Amniotic stem cell (primary cell): ENCODE measurements at places on chromosomes 6 and 20.

DNA sequence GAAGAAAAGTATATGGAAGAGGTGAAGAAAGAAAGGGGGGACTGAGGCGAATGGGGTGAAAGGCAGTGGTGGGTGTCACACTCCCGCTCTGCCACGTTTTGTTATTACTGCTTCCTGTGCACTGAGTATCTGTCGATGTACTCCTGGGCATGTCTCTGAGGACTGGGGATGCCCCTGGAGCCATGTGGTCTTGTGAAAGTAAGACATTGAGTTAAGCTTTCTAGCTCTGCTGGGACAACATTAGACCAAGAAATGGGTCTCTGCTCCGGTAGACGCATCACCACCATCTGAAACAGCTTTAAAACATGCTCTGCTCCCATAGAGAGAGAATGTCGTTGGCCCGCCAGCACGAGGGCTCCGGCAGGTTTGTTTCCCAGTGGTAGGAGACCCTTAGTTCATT lies 40.0 kb downstream of the IRF4 start:
- DNase-seq: no peak

DNA sequence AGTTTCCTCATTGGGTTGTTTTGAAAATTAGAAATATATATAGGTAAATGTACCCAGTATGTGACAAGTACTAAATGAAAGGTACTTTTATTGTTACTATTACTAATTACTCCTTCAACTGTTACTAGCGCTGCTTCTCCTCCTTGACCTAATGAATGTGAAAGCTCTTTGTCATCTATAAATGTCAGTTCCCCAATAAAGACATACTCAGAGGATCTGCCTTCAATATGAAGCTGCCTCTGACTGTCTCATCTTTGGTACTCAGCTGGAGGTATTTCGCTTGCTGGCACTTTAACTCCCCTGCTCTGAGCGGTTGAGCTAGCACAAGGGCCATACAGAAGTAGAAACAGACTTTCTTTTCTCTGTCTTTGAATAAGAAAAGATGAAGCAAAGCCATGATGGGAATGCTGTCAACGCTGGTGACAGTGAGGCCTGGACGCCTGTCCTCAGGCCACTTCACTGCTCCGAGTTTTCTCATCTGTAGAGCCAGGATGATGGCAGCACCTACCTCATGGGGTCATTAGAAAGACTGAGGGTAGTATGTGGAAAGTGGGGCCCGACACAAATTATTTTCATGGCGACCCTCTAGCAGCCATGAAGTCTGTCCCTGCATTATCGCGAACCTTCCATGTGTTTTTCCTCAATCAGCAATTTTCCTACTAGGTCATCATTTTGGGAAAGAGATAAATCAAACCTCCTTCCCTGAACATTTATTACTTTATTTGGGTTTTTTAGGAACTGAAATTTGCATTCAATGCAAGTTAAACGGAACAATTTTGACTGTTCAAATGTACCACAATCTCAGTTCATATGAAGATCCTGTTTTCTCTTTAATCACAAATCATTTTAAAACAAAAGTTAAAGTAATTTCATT lies 55.9 kb upstream of the SNX9 start:
- no peak for DNase-seq

- no peak for DNase-seq
Measured at GRCh38 chr6:112253498-112253840, 898 bp downstream of the LAMA4 start.

DNA sequence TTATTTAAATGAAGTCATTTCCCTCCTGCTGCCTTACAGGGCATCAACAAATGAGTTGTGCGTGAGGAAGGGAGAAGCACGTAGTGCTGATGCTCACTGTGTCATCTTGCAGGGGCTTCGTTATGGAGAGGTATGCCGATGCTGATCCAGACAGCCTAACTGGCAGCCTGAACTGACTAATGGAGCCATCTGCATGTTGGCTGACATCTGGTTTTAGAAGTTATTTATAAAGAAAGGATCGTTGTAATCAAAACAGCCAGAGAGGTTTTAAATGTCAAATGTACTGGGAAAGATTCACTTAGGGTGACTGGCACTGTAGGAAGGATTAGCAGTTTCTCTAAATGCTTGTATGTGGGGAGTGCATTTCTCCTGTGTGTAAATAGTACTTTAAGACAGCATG lies 54.6 kb downstream of the FARS2 start:
- DNase-seq: no peak

DNA sequence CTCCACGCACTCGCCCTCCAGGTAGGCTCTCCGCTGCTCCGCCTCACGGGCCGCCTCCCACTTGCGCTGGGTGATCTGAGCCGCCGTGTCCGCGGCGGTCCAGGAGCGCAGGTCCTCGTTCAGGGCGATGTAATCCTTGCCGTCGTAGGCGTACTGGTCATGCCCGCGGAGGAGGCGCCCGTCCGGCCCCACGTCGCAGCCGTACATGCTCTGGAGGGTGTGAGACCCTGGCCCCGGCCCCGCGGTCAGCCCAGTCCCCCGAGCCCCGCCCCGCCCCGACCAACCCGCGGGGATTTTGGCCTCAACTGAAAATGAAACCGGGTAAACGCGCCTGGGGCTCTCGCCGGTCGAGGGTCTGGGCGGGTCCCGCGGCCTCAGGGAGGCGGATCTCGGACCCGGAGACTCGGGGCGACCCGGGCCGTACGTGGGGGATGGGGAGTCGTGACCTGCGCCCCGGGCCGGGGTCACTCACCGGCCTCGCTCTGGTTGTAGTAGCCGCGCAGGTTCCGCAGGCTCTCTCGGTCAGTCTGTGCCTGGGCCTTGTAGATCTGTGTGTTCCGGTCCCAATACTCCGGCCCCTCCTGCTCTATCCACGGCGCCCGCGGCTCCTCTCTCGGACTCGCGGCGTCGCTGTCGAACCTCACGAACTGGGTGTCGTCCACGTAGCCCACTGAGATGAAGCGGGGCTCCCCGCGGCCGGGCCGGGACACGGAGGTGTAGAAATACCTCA lies 598 bp downstream of the HLA-B start:
- DNase-seq: no peak

DNA sequence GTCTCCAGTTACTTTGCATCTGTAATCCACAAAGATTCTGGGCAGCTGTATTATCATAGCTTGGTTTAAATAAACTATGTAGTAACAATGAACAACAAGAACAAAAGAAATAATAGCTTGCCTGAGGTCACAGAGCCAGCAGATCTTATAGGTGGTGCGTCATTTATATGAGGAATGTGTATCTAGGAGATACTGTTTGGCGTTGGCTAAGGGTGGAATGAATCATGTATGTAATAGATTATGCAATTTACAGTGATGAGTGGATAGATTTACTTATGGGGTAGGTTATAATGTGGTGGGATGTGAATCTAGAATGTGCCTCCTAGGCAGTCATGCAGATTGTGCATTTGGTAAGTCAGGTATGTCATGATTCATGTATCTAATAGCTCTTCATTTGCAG lies 42.8 kb downstream of the HNF4A start:
- DNase-seq: no peak

DNA sequence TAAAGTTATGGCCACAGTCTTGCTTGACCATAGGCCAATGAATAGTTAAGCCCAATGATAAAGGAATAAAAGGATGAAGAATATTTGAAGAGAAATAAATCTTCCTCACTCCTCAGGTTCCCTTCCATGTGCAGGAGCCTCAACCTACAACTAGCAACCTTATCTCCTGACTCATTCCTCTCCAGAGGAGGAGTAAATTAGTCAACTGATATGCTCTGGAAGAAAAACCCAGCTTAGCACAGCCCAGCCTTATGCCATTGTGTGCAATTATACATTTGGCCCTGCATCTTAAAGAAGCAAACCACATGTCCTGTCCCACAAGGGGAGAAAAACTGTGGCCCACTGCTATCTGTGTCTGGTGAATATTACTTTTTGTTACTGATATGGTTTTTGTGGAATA lies 82.1 kb downstream of the PHIP start:
- no peak for DNase-seq

GRCh38 chr6:87979737-87980136 lies 67.9 kb upstream of the SPACA1 start:
- DNase-seq: no peak

DNA sequence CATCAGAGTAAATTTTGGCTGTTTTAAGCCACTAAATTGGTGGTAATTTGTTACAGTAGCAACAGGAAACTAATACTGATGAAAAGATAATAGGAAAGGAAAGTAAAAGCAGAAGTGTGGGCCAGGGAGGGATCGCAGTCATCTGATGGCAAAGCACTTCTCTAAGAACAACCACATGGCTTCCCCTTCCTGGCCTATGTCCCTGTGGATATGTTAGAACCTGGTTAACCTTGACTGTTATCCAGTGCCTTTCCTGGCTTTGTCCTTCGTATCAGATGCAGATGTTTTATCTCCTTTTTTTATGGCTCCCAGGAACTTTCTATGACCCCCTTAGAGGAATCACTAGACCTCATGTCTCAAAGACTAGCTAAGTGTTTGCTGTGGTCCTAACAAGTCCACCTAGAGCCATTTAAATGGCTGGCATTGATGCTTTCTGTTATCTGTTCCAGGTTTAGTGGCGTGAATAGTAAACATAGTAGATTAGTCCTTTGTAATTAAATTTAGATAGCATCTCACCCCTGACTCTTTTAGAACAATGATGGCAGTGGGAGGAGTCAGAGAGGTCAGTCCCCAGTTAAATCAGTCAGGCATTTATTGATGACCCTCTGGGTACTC lies 79.2 kb upstream of the PHACTR2 start:
- DNase-seq: no peak

GRCh38 chr6:40791004-40791403 lies 203.8 kb upstream of the LRFN2 start:
- DNase-seq: no peak

GRCh38 chr6:125792172-125792571 lies 1.4 kb downstream of the NCOA7 start:
- DNase-seq: no peak

DNA sequence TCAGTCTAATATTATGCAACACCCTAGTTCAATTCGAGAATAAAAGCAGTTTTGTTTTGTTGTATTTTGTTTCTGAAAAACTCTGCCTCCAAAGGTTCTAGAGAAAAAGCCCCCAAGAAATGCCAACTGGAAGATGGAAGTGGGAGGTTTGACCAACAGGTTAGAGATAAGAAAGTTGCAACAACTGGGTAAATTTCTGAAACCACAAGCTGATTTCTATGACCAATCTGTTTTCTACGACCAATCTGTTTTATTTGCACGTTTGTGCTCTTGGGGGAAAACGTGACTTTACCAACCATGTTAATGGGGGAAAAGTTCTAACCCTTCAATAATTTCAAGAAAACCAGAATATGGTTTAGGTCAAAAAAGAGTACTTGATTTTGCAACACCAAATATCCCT lies 173.2 kb downstream of the PDE7B start:
- no peak for DNase-seq

DNA sequence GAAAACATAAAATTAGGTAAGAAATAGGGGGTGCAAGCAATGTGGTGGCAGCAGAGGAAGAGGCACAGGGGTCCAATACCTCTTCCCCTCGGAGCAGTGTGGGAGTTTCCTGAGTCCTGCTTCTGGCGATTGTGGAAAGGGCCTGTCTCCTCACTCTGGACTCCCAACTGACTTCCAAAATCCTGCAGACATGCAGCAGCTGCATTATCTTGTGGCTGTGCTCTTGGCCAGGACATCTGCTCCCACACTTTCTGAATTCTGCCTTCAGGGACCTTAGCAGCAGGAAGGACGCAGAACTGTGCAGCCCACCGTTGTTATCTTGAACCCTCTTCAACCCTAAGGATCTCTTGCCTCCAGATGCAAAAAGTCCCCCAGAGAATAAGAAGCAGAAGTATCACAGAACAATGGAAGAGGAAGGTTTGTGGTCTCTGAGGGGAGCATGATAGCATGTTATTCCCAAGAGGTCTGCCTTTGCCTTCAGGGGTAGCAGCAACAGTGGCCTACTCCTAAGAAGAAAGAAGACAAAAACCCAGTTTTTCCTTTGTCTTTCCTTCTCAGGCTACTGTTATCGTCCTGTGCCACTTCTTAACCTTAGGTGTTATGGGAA lies 102.5 kb upstream of the EMILIN3 start:
- no peak for DNase-seq

DNA sequence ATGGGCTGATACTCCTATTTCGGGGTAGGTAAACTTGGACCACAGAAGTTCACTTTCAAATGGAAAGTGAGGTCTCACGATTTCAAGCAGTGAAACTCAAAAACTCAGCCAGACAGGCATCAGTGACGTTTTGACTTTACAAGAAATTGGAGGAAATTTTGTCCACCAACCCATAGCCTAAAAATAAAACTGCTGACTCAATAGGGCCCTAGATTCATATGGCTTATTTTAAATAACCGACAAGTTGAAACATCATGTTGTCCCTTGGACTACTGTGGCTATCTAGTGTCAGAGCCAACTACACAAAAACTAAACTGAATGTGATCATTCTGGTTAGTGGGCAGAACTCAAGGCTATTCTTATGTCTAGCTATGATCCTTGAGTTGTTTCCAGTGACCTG lies 486.3 kb downstream of the GRIK2 start:
- DNase-seq: no peak

- no peak for DNase-seq
Measured at GRCh38 chr6:112743323-112743722, 396.2 kb downstream of the RFPL4B start.

DNA sequence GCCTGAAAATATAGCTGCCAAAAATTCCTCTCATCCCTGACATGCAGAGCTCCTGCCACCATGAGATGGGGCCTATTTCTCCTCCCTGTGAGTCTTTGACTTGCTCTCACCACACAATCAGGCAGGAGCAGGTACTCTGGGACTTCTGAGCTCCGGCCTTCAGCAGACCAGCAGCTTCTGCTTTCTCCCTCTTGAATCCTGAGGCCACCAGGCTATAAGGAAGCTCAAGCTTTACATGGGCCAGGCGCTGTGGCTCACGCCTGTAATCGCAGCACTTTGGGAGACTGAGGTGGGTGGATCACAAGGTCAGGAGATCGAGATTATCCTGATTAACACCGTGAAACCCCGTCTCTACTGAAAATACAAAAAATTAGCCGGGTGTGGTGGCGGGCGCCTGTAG lies 238.7 kb upstream of the RREB1 start:
- no peak for DNase-seq

GRCh38 chr6:119499797-119500196 lies 150.2 kb upstream of the MAN1A1 start:
- DNase-seq: no peak

- DNase-seq: peak; percentile 54
Measured at GRCh38 chr6:85364344-85364743, 85.5 kb upstream of the NT5E start.

DNA sequence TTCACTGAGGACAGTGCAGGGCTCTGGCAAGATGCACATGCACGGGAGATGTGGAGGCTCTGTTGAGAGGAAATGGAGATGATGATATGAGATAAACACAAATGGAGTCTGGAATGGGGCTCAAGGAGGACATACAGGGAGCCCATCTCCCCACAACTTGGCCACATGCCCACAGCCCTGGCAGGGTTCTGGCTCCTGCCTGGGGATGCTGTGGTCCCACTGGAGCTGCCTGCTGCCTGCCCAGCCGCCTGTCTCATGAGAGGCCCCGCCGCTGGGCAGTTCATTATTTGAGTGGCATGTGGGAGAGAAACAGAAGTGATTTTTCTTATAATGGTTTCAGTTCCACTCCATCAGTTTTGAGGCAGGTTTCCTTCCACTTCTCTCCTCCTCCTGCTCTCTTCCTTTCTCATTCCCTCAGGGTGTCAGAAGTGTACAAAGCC lies 133.6 kb upstream of the TRAF3IP2 start:
- no peak for DNase-seq

- no peak for DNase-seq
Measured at GRCh38 chr20:59007665-59008511, 834 bp upstream of the CTSZ start.
